T-helper 17 cell (primary cell): ENCODE measurements at places on chromosomes 7 and 10.

GRCh38 chr7:107610323-107610722 is 30.3 kb downstream of the BCAP29 start:
- no peak for DNase-seq

DNA sequence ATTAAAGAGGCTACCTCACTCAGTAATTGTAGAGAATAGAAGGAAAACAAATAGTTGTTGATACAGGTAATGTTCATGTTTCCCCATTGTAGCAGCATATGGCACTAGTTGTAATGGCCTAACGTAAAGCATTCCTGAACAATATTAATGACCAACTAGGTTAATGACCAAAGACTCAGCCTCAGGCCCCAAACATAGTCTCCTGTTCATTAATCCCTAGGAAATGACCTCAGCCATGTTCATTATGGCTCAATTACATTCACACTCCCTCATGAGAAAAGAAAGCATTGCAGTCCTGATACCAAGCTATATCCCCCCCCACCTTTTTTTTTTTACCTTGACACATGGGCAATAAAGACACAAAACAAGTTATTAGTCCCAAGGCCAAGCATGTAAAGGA is 12.7 kb downstream of the FRMD4A start:
- DNase-seq, result no peak

DNA sequence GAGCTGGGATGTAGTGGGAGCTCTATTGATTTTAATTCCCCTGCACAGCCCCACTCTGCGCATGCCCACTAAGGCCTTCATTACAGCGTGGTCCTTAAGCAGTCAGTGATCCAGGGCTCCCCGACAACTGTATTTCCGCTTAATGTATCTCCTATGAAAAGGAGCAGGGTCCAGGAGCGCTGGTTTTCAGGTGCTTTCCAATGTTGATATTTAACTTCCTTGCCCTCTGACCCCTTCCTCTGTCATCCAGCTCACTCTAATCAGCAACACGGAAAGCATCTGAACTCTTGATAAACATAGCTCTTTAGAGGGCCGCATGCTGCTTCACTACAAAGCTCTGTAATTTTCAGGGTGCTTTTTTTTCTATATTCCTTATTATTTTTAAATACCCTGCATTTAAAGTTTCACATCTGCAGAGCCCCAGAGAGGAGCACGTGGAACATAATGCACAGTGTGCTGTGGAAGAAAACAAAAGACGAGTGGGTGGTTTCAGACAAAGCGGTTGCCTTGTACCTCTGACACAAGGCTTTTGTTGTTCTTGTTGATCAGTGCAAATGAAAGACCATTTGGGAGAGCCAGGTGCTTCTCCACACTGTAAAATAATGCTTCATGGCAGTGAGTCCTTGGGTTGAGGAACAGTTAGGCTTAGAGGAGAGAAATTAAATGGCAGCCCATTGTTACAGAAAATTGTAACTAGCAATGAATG is 465.9 kb upstream of the CELF2 start:
- DNase-seq, result no peak

GRCh38 chr7:150620617-150621371 is 11.4 kb downstream of the GIMAP6 start:
- no peak for DNase-seq

- DNase-seq, result no peak
Measured at GRCh38 chr7:81367326-81367931, 402.4 kb downstream of the HGF start.

DNA sequence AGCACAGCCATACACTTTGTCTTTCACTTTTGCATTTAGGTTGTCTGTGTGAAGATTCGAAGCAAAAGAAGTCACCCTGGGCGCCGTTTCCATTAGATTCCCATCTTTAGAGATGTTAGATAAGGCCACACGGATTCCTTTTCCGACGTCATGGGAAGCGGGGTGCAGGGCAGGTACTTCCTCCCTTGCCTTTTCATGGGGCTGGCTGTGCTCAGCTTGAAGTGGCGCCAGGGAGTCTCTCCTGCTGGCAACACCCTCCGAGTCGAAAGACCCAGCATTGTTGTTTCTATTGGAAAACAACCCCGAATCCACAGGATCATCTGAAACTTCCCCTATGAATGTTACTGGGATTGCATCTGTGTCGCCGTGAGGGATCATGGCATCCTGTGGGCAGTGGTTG is 246.4 kb upstream of the GRB10 start:
- no peak for DNase-seq

- no peak for DNase-seq
Measured at GRCh38 chr10:103942866-103943265, 24.1 kb upstream of the SLK start.

GRCh38 chr10:75646916-75647315 is 215.5 kb downstream of the LRMDA start:
- no peak for DNase-seq

DNA sequence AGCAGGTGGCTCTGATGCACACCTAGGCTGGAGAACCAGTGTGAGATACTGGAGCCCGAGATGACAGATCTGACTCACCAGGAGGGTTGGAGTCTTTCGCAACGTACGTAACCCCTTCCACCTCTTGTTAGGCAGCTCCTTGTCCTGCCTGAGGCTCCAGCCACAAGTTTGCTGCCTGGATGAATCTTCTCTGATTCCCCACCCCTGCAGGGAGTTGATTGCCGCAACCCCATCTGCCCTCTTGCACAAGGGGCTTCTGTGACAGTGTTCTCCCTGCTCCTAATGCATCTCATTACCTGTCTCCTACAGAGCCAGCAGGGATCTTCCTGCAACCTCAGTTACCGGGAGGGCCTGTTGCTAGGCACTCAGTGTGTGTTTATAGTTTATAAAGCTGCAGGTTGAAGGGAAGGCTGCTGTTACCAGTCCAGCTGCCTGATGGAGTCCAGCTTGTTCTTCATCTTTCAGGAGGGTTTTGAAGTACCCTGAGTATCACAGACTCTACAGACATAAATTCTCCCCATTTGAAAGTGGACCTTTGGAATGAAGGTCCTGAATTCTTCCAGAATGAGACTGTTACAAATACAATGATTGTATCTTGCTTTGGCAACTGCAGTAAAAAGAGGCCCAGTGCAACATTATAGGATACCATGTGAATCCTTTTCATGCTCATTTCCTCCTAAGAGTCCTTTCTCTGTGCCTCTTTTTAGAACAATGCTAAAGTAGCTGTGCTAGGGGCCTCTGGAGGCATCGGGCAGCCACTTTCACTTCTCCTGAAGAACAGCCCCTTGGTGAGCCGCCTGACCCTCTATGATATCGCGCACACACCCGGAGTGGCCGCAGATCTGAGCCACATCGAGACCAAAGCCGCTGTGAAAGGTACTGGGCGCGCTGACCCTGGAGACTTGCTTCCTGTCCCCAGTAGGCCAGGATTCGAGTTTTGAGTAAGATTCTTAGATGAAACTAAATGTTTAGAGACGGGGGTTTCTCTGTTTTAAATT is 6.5 kb downstream of the MDH2 start:
- DNase-seq, result no peak

DNA sequence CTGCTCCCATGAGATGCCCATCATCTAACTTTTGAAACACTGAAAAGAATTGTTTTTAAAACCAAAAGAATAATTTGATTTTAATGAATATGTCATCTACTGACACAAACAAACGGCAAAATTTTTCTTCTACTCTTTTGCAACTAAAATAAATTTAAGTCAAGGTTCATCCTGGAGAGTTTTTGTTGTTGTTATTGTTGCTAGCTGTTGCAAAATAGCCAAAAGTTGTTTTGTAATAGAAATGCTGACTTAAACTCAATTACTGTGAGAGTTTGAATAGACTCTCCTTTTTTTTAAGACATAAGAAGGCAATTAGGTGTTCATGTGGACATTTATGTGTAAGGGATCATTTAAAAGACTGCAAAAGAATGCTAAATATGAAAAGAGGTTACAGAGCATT is 146.0 kb upstream of the SEM1 start:
- no peak for DNase-seq

GRCh38 chr10:114044247-114045135 is 825 bp downstream of the ADRB1 start:
- DNase-seq, result no peak

DNA sequence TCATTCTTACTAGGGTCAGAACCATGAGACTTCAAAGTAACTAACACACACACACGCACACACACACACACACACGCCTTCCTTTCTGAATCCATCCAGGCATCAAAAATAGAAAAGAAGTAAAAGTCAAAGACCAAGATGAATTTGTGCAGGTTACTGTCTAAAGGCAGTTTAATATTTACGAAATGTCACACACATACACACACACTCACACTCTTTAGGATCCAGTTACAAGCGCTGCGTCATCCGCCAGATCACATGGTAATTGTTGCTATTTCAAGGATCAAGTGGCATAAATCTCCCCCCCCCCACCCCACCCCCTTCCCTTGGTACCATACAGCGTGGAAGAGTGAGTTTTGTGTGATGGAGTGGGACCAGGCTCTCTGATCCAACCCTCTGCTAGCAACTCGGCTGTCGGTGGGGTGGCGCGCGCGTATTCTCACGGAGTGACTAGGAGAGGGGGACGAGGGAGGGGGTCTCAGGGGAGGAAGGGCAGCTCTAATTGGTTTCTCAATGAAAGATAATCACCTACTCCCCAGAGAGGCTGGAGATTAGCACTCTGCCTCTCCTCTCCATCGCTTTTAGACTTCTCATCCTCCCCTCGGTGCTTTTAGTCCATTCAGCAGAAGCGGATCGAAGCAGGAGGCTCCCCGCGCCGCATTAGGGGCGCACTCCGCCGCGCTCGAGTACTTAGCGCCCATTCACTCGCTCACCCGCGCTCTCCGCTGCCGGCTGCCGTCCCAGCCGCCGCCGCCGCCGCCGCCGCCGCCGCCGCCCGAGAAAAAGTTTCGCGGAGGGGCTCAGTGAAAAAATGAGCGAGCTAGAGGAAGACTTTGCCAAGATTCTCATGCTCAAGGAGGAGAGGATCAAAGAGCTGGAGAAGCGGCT is 83.5 kb upstream of the PRKG1 start:
- no peak for DNase-seq

DNA sequence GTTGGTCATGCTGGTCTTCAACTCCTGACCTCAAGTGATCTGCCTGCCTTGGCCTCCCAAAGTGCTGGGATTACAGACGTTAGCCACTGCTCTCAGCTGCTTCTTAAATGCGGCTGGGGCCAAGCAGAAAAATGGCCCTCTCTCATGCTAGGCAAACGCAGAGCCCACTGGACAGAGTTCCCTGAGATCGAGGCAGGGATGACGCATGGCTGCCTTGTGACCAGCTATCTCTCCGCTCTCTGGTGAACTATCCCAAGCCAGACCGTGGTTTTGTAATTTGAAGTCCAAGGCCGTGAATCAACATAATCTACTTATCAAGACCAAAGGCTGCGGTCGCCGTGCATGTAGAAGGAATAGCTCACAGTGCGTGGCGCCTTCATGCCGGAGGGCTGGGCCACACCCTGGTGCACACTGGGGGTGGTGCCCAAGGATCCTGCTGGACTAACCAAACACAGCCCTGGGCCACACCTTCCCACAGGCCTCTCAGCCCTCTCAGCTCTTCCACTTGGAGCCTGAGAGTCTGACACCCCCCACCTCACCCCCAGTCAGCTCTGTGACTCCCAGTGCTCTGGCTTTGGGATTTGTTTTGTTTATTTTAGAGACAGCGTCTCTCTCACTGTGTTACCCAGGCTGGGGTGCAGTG is 88.1 kb upstream of the CUX1 start:
- DNase-seq, result no peak

- DNase-seq, result no peak
Measured at GRCh38 chr7:70338015-70338414, 739.7 kb downstream of the AUTS2 start.

DNA sequence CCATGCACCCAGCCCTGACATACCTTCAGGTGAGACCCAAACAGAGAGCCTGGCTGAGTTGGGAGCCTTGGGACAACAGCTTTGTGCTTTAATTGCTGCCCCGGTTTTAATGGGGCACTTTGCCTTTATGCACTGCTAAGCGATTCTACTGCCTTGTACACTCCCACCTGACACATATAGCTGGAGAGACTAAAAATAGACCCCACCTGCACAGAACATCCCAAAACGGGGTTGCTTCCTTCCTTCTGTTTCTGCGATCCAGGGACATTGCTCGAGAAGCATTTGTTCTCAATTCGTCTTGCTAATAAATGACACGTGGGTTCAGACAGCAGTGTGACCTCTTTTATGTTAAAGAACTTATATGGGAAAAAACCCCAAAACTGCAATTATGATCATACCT is 258.8 kb upstream of the MYO3A start:
- DNase-seq, result no peak

GRCh38 chr7:18895456-18895855 is 222.0 kb downstream of the TWIST1 start:
- DNase-seq, result no peak

DNA sequence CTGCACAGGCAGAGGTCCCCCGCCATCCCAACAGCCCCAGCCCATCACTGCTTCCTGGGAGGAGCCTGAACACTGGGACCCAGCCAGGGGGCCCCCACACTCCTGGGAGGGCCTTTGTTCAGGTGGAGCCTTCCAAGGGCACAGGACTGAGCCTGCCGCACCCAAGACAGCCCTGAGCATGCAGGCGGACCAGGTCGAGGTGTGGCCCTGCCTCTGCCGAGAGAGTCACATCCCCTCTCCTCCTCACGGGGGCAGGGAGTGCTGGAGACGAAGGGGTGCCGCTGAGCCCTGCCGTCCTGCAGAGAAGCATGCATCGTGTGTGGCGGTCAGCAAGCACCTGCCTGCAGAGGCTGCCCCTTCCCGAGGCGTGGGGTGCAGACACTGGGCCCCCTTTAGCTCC is 7.3 kb upstream of the MAFK start:
- no peak for DNase-seq

- no peak for DNase-seq
Measured at GRCh38 chr7:39921506-39922175, 28.4 kb upstream of the CDK13 start.

GRCh38 chr7:21169667-21170580 is 258.0 kb upstream of the SP4 start:
- no peak for DNase-seq

DNA sequence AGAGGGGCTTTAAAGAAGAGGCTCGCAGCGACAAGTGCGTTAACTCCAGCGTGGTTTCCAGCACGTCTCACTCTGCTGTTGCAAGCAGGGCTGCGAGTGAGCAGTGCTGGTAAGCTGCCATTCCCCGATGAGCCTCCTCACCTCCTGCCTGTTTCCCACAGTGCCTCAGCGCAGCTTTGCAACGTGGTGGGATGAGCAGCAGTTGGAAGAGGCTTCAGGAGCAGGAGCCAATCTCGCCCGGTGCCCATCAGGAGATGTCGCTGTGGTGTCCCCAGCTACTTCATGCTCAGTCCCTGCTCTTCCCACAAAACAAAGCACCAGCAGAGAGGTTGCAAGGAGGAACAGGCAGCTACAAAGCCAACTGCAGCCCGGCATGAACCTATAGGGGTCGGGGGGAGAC is 2.4 kb upstream of the ADARB2 start:
- DNase-seq, result no peak

GRCh38 chr10:7337431-7338171 is 73.2 kb downstream of the SFMBT2 start:
- DNase-seq, result no peak

GRCh38 chr7:143042790-143043271 is 9.3 kb upstream of the OR6V1 start:
- no peak for DNase-seq

GRCh38 chr7:136667584-136667983 is 200.9 kb upstream of the CHRM2 start:
- no peak for DNase-seq
